Hematopoietic multipotent progenitor cell treated with erythropoietin and hydrocortisone succinate and interleukin-3 and kit ligand, for 4 days (in vitro differentiated cells): ENCODE measurements at places on chromosomes 4 and X.

DNA sequence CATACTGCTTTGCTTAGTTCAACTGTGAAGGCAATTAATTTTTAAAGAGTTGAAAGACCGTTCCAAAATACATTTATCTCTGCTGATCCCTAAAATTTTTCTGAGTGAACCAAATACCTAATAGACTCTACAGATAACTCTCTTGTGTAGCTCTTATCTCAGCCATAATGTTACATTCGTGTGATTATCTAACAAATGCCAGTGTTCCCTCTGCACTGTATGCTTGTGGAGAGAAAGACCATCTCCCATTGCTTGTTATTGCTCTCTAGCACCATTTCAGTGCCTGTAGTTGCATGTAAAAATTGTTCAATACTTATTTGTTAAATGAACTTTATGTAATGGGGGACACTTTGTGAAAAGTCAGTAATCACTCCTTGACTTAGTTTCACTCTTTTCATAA is 81.3 kb upstream of the ATOH1 start:
- no peak for DNase-seq

- DNase-seq, result no peak
These were observed 85.6 kb upstream of the CPEB2 start for GRCh38 chr4:14916554-14917297.

DNA sequence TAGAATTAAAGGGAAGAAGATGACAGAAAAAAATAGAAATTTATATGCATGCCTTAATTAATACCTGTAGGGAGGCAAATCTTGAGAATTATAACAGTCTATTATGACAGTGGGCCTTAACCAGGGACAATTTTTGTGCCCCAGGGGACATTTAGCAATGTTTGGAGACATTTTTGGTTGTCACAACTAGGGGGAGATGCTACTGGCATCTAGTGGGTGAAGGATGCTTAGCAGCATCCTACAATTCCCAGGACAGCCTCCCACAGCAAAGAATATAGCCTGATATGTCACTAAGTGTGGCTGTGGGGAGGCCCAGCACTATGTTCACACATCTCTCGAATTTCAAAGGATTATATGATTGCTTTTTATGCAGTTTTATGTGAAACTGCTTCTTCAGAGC is 10.5 kb downstream of the GPR82 start:
- peak; percentile 51 for DNase-seq

DNA sequence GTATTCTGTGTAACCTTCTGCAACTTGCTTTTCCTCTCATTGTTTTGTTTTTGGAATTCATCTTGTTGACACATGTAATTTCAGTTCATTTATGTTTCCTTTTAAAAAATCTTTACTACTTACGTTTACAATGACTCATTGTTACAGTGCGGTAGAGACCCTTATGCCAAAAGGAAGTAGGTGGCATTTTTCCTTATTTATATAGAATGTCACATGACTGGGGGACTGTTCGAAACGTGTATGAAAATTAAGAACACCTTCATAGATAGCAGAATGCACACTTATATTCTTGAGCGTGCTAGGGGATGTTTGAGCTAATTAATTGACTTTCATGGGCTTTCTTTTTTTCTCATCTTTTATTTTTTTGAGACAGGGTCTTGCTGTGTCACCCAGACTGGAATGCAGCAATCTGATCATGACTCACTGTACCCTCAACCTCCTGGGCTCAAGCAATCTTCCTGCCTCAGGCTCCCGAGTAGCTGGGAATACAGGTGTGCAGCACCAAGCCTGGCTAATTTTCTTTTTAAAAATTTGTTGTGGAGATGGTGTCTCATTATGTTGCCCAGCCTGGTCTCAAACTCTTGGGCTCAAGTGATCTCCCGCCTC is 7.3 kb downstream of the REPS2 start:
- no peak for DNase-seq

DNA sequence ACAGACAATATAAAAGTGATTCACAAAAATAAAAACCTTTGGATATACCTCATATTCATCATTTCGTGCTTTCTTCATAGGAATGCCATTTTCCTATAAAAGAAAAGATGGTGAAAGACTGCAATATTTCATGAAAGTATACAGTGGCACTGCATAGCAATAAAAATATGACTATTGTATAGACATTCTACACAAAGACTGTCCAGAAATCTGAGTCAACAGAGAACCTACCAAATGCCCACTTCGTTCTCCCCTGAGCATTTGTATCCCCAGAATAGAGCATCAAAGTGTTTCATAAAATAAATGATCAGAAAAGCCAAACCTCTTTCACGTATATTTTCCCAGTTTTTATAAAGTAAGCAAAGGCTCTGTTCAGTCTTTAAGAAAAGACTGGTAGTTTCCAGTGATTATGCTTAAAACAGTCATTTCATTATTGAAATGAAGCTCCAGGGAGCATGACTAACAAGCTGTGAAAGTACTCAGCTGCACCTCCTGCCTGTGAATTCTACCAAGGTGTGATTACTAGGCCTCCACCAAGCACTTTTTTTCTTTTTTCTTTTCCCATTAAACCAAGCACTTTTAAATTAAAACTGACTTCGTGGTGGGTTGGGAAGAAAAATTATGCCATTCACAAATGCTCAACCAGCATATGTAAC is 20.2 kb downstream of the PPA2 start:
- no peak for DNase-seq

DNA sequence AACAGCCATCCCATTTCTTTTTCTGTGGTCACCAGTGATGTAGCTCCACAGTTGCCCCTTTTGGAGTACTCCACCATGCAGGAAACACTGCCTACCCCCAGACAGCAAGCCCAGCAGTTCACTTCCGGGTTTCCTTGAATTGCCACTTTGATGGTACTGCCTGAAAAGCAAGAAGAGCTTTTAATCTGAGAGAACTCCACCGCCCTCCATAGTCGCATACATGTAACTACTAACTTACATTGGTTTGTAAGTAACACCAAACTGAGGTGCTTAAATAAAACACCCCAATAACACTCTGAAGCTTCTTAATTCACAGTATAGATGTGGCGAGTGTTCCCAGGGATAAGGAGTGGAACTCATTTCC is 53.6 kb upstream of the HPSE start:
- DNase-seq, result peak; percentile 76

GRCh38 chr4:53233114-53233795 is 132.6 kb downstream of the SCFD2 start:
- peak; percentile 13 for DNase-seq
